ENCODE measurements at places on chromosomes 2 and 18. TPM values are rescaled to one million over a fixed set of nuclear protein-coding genes. Genes with fewer than 3 reads are reported as not detected.

- no peak for DNase-seq
These were observed 10.6 kb downstream of the MC5R start for GRCh38 chr18:13834496-13835015.

DNA sequence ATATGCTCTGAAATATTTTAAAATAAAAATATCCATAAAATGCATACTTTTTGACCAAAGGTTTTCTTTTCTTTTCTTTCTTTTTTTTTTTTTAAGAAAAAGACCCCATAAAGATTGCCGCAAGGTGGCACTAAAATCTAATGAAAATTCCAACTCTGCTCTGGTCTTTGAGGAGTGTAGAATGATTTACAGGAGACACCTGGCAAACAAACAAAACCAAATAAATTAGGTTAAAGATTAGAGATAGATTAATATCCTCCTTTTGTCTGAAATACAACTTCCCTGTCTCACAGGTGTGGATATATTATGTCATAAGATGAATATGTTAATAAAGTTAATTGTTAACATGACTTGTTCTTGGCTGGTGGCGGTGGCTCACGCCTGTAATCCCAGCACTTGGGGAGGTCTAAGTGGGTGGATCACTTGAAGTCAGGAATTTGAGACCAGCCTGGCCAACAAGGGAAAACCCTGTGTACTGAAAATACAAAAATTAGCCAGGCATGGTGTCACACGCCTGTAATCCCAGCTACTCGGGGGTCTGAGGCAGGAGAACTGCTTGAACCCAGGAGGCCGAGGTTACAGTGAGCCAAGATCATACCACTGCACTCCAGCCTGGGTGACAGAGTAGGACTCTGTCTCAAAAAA lies 3.5 kb upstream of the RHOB start:
- no peak for DNase-seq

- no peak for DNase-seq
These were observed 108.7 kb downstream of the CDH2 start for GRCh38 chr18:28068207-28068606.

The KLF7 gene
- 52.6 TPM for total RNA-seq

The SH3BP4 gene
- 6.5 TPM for total RNA-seq
